IPS DF 19.7 (cell line): ENCODE measurements at places on chromosomes 2 and 18.
A peak's percentile ranks its signal among the peaks of the same experiment; 100 is the strongest.

DNA sequence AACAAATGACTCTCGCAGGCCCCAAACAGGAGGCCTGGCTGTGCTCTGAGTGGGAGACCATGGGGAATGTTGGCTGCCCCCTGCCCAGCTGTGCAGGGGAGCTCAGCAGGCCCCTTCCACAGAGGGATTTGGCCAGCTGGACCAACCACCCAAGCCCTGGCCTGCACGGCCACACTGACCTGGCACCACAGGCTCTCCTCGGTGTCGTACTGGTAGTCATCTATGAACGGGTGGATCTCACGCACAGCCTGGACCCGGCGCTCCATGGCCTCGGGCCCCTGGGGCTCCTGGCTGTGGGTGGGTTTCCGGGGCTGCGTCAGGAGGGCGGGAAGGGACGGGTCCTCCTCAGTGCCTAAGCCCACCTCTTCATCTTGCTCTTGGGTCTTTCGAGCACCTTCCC, 74.5 kb downstream of the POLR1A start:
- no peak for DNase-seq

DNA sequence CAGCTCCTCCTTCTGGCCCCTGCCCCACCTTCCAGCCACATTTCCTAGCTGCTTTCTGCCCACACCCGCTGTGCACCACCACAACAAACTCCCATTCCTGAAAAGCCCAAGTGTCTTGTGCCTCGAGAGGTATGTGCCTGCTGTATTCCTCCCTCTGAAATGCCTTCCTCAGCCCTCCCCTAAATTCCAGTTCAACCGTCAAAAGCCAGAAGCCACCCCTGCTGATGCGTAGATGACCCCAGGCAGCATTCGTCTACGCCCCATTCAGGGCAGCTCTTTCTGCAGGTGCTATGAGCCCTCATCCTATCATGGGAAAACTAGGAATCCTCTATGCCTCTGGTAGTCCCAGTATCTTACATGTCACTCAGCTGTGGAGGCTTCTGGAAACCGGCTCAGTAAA, 71.7 kb downstream of the DNMT3A start:
- DNase-seq, result no peak

DNA sequence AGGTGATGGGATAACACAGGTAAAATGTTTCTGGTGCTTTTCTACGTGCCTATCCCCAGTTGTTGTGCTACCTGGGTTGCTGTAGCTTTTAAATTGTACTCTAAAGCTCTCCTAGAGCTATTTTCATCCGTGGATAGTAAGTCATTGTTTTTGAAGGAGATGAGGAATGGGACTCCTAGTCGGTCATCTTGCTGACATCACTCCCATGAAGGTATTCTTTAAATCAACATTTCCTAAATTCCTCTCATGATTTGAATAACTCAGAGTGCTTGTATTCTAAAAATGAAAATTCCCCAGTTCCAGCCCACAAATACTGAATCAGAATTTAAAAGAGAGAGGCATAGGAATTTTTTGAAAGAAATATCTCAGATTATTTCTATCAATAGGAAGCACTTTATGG, 44.3 kb downstream of the CCDC148 start:
- DNase-seq, result no peak

DNA sequence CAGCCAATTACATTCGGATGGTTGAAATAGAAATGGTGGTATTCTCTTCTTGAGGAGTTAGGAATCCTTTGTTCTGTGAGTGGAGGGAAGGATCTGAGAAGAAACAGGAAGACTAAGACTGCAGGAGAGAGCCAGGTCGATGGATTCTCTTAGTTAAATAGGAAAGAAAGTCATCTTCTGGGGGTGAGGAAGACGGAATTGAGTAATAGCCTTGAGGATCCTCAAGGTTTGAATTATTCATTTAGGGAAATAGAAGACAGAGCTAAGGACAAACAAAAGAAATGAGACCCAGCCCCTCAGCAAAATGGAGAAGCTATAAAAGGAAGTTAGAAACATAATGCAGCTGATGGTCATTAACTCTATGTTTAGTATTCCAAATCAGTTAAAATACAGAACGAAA, 1.8 kb downstream of the LAPTM4A start:
- no peak for DNase-seq

GRCh38 chr2:109016376-109016775, 27.4 kb upstream of the EDAR start:
- DNase-seq, result no peak

DNA sequence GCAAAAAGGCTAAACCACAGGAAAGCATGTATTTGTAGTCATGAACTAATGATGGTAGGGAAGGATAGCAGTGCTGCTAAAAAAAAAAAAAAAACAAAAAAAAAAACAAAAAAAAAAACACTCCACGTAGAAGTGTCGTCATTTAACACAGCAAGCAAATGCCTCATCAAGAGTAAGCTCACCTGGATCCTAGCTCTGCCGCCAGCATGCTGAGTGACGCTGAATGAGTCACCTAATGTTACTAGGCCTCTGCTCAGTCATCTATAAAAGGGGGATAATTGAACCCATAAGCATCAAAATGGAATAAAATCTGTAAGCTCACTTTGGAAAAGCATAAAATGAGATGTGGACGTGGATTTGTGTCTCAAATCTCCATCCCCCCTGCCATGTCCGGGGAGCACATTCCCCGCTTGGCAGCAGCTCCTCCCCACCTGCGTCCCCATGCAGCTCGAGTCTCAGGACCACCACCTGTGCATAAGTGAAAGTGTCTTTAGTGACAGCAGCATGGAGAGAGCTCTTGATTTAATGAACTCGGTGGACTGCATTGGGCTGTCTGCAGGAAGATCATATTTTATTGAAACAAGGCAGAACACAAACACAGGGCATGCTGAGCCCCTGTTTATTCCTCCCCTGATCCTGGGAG, 427.5 kb downstream of the LRATD1 start:
- DNase-seq, result no peak

- DNase-seq, result peak; percentile 78
Observed at GRCh38 chr2:128536925-128537620, 218.4 kb upstream of the HS6ST1 start.

GRCh38 chr2:225694664-225695063, 295.2 kb downstream of the NYAP2 start:
- DNase-seq, result no peak

DNA sequence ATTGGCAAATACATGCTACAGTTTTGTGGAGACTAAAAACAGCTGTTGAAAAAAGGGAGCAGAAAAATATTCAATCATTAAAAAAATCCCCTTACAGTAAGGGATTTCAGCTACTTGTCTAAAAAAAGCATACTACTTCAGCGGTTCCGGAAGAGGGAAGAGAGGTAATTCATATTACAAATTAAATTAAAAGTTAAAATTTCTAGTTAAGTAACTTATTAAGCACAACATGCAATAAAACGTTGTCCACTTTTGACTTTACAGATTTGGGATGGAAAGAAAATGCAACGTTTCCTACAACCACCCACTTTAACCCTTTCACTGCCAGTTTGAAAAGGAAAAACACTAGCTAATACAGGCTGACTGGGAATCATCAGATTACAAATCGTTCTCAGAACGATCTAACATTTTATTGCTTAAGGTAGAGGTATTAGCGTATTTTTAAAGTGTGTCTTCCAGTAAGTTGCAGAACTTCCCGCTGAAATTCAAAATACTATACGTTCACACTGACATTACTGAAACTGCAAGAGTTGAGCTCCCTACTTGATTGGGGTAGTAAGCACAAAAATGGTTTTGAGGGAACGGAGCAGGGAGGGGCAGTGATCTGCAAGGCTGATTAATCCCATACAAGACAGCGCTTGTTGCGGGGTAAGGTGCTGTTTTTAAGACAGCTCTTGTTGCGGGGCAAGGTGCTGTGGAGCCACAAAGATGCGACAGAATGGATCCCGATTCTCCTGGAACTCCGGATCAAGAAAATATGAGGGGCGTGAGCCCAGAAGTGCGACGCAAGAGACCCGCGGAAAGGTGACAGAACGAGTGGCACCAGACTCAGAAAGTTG, 743 bp downstream of the HADHA start:
- DNase-seq, result no peak

- no peak for DNase-seq
Observed at GRCh38 chr2:119711352-119711751, 32.4 kb downstream of the TMEM177 start.

- DNase-seq, result no peak
Observed at GRCh38 chr2:62597323-62597722, 91.3 kb upstream of the TMEM17 start.

GRCh38 chr2:220855296-220855695, 716.8 kb downstream of the EPHA4 start:
- DNase-seq, result no peak

DNA sequence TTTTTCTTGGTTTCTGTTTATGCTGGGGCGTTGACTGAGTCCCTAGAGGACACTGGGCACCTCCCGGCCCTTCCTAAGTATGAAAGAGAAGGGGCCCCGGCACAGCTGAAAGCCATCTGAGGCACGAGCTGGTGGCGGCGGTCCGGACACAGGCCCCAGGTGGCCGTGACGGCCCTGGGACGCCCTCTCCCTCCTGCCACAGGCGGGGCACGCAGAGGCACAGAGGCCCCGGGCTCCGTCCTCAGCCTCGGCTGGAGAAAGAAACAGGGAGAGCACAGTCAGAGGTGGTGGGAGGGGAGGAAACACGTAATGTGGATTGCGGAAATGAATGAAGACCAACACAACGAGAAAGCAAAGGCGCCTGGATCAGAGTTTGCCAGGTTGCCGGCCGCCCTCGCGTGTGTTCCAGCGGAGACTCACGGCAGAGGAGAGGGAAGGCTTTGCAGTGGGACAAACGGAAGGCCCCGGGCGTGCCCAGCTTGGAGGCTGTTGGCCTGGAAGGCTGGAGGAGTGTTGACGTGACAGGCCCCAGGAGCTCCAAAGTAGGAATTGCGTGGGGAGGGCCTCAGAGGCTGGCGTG, 119.1 kb downstream of the PTGR3 start:
- no peak for DNase-seq

- no peak for DNase-seq
Observed at GRCh38 chr2:159129269-159129668, 157.2 kb downstream of the WDSUB1 start.

- DNase-seq, result no peak
Observed at GRCh38 chr2:9167718-9168657, 38.6 kb upstream of the ASAP2 start.

GRCh38 chr2:153645599-153645998, 167.0 kb upstream of the RPRM start:
- DNase-seq, result no peak

DNA sequence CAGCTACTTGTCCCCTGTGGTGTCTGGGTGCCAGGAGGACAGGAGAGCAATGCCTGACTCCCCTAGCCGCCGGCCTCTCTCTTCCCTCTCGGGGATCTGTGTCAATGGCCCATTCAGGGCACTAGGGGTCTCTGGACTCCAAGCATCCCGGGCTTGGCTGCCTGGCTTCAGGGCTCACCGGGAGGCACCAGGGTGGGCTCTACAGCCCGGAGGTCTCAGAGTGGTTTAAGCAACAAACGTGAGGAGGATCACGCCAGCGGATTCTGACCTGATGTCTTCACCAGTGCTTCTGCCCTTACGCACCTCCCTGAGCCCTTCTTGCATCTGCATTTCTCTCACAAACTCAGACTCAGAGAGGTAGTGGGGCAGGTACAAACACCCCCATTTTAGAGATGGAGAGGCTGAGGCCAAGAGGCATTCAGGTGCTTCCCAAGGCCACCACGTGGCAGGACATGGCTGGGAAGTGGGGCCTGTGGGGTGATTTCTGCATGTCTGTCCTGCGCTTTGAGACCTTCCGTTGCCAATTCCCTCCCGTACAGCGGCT, 243.0 kb downstream of the CELF4 start:
- no peak for DNase-seq

GRCh38 chr2:102034683-102035548, 43.2 kb downstream of the IL1R2 start:
- no peak for DNase-seq

DNA sequence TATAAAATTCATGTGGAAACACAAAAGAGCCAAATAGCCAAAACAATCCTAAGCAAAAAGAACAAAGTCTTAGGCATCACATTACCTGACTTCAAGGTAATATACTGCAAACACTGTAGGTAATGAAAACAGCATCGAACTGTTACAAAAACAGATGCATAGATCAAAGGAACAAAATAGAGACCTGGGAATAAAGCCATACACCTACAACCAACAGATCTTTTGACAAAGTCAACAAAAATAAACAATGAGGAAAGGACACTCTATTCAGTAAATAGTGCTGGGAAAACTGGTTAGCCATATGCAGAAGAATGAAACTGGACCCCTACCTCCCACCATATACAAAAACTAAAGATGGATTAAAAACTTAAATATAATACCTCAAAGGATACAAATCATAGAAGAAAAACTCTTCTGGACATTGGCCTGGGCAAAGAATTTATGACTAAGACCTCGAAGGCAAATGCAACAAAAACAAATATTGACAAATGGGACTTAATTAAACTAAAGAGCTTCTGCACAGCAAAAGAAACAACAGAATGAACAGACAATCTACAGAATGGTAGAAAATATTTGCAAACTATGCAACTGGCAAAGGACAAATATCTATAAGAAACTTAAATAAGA, 218.0 kb downstream of the PHLPP1 start:
- no peak for DNase-seq

GRCh38 chr18:34639687-34640086, 70.4 kb upstream of the DTNA start:
- no peak for DNase-seq

DNA sequence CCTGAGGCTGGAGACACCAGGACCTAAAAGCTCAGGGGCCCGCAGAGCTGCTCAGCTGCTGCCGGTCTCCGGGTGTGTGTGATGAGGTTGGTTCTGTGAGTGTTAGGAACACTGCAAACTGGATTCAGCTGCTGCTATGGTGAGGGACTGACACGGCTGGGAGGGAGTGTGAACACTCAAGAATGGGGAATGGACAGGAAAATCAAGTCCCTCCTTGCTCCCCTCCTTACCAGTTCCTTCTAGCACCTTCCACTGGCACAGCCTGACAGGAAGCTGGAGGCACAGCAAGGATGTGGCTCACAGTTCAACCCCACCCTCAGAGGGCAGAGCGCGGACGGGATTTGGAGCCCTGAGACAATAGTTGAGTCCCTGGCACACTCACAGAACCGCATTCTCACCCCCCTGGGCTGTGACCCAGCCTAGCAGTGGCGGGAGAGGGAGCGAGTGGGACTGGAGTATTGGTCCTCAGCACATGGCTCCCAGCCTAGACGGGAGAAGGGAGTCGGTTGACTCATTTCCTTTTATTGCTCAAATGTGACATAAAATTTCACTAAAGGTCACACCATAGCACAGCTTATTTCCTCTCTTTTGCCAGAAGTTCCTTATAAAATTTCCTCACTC, 42.5 kb downstream of the LRRC30 start:
- no peak for DNase-seq

GRCh38 chr2:437756-438393, 150.0 kb upstream of the ALKAL2 start:
- no peak for DNase-seq

DNA sequence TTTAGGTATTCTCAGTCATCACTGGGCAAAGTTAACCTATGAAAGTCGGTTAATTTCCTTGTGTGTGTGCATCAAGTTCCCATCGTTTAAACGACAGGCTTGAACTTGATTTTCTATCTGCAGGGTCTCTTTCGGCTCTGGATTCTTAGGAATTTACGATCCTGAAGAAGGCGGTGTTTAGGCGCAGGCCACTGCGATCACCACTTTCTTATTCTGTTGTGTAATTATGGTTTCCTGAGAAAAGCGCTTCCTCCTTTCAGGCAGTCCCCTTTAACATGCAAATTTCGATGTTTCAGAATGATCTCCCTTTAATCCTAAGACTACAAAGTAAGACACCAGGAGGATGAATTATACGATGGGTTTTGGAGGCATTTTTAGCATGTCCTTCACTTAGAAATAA, 27.9 kb upstream of the MBP start:
- DNase-seq, result peak; percentile 80
